Effector memory CD4-positive, alpha-beta T cell (primary cell): ENCODE measurements at places on chromosomes 3 and 15.

DNA sequence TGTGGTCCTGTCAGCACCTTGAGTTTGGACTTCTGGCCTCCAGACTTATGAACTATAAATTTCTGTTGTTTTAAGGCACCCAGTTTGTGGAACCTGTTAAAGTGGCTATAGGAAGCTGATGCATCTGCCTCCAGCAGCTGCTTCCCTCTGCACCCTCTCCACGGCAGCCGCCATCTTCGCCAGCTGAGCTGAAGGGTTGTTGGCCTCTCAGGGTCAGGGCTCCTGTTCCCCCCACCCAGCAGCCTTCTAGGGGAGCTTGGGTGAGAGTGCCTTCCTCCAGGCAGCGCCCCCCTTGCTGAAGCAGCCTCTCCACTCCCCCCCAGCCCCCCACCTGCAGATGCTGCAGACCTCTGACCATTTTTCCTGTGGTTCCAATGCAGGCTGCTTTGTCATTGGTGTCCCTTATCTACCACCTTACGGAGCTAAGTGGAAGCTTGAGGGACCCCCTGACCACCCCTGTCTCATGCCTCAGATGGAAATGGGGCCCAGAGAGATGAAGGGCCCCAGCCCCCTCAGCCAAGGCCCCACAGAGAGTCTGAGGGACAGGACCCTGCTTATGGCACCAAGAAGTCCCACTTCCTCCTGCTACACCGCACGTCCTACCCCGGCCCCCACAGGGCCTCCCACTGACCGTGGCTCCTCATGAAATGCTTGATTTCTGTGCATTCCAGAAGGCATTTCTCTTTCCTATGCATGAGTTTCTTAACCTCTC is 61.4 kb upstream of the TLE3 start:
- DNase-seq = no peak

DNA sequence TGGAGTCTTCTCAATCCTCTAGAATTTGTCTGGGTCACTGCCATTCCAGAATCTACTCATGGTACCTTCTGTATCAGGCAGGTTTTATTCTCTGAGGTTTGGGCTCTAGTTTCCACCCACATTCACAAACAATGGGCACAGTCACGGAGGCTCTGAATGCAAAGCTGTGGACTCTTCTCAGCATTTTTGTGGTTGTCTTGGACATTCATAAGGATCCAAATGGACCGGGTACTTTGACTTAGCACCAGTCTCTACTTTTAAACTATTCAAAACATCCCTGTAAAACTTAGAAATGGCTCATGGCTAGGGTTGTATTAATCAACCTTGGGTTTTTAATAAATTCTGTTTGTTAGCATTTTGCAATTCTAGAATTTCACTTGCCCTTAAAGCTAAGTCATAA is 277.9 kb upstream of the THBS1 start:
- no peak for DNase-seq

GRCh38 chr3:113454630-113455029 is 13.3 kb upstream of the CFAP44 start:
- DNase-seq = no peak

GRCh38 chr3:45123581-45124269 is 22.5 kb downstream of the CDCP1 start:
- DNase-seq = no peak

GRCh38 chr3:189270248-189270832 is 98.6 kb downstream of the TPRG1 start:
- no peak for DNase-seq

- peak; percentile 2 for DNase-seq
Observed at GRCh38 chr3:171772427-171773056, 37.7 kb downstream of the PLD1 start.

DNA sequence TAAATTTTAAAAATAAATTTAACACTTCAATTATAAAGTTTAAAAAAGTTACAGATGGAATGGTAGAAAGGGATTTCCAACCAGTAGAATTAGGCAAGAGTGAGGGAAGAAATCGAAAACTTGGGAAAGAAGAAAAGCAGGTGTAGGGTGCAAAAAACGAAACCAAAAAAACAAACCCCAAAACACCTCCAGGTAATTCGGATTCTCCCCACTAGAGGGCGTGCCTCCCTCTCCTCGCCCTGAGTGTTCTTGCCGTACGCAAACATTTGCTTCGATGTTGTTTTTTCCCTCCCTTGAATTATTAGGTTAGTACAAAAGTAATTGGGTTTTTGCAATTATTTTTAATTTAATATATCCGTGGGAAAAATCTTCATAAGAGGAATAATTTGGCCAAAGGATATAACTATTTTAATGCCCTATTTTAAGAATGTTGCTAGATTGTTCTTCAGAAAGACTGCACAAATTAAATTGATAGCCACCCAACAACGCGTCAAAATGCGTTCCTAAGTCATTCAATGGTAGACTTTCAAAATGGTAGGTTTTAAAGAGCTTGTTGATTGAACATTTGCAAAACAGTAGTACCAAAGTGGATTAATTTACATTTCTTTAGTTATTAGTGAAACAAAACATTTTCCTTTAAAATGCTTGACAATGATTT is 63.7 kb downstream of the SLC30A4 start:
- DNase-seq = peak; percentile 62

GRCh38 chr3:106688464-106688863 is 688.8 kb upstream of the CCDC54 start:
- no peak for DNase-seq

- no peak for DNase-seq
Observed at GRCh38 chr3:73523661-73524060, 101.1 kb downstream of the PDZRN3 start.

DNA sequence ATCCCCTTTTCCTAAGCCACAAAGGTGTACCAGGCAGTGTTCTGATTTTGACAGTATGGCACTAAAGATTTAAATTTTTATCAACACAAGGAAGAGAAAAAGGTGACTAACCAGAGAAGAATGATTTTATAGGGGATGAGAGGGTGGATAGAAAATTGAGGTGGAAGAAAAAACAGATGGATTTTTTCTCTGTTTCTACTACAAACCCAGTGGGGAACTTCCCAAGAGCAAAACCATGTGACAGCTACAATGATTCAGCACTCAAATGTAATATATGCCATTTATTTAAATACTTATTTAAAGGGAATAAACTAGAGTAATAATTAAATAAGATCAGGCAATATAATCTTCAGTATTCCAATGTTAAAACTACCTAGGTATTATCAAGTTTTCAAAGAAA is 11.1 kb downstream of the DCUN1D1 start:
- no peak for DNase-seq

DNA sequence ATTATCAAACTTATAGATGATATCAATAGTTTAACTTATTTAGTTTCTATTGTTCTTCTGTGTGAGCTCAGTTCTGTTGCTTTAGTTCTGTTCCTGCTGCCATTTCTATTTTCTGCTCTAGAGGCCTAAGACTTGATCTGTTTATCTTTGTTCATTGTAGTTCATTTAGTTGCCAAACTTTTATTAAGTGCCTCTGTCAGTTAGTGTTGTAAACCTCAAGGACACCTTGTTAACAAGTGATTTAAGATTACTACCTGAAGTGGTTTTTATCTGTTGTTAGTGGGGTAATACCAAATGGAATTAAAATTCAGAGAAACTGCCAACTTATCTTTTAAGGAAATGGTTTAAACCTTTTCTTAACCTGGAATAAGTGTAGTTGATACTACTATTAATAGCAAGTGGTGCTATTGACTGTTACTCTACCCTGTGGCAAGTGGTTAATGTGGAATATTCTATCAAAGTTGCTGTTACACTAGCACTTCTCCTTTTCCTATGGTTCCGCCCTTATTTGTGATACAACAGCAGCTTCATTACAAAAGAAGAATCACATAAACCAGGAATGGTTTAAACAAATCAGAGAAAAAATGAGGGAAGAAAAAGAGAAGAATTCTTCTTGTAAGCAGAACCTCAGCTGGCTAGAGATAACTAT is 500.6 kb upstream of the GOLIM4 start:
- DNase-seq = no peak

GRCh38 chr3:45596290-45596791 is 1.8 kb downstream of the LIMD1 start:
- no peak for DNase-seq

- DNase-seq = no peak
Observed at GRCh38 chr15:67165254-67166253, 88.9 kb downstream of the AAGAB start.

DNA sequence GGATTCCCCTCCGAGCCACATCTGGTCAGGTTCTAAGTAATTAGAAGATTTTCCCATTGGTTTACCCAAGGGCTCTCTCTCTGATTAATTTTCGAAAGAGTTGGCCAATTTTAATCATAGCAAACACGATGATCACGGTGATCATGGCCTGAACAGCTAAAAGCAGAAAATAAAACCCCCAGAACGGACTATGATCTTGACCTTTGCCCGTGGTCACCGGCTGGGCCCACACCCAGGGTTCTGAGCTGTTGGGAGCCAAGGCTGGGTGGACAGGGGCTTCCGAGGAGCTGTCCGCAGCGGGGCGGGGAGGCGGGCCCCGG is 2.6 kb downstream of the GP5 start:
- no peak for DNase-seq

- DNase-seq = no peak
Observed at GRCh38 chr3:101146946-101147345, 153.7 kb upstream of the ABI3BP start.
